ENCODE measurements at places on chromosomes 2 and 18.

DNA sequence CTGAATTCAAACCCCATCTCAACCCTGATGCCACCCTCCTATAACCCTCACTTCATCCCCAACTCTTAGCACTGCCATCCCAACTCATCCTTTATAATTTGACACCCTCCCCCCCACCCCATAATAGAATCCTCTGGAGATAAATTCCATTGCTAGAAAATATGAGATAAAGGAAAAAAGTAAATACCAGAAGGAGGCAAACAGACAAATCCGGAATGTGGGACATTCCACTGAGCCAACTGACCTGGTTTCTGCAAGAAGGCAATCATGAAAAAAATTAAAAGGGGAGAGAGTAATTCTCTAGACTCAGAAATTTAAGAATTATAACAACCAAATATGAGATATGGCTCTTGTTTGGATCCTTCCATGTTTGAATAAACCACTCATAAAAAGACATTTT is 132.4 kb downstream of the CYP26B1 start:
- DNase-seq = no peak

DNA sequence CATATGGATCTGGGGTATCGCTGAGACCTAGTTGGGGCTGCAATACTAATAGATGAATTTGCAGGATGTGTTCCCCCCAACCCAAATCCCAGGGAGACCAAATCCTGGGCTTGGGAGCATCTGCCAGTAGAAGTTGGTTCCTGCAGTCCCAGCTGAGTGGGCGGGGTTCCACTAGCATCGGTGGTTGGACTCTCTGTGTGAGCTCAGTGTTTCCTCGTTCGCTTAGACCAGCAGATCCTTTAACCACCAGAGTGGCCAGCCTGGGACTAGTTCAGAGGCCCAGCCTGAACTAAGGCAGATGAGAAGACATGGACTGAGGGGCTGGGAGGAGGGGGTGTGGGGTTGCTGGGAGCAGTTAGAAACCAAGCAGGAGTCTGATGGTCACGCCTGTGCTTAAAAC is 40.7 kb downstream of the PCARE start:
- DNase-seq = no peak

- no peak for DNase-seq
Observed at GRCh38 chr2:44744961-44745892, 196.3 kb upstream of the SIX3 start.

- DNase-seq = no peak
Observed at GRCh38 chr2:105522645-105523044, 123.8 kb upstream of the FHL2 start.

DNA sequence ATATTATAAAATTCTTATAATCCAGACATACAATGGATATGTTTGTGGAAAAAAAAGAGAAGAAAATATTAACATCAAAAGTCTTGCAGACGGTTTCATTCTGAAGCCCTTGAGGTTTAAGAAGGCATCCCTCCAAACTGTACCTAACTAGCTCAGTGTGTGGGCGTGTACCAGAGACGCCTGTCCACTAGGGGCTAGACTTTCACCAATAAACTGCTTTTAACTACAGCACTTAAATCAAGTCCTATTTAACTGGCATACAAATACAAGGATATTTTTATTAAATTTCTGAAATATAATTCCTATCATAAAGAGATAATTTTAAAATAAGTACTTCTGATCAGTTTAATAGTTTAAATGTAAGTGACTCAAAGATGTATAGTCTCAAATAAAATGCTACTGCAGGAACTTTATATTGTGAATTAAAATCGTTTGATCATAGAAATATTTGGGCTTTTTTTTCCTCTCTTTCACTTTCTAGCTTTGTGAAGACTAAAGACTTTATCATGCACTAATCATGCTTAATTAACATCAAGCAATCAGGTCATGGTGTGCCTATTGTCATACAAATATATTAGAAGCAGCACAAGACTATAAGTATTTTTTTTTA is 437.7 kb downstream of the SATB2 start:
- DNase-seq = no peak

DNA sequence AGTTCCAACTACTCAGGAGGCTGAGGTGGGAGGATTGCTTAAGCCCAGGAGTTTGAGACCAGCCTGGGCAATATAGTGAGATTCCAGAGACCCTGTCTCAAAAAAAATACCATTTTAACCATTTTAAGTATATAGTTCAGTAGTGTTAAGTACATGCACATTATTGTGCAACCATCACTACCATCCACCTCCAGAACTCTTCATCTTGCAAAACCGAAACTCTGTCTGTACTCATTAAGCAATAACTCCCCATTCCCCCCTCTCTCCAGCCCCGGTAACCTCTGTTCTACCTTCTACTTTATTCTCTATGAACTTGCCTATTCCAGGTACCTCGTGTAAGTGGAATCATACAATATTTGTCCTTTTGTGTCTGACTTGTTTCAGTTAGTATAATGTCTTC is 86.4 kb downstream of the GFPT1 start:
- no peak for DNase-seq

- no peak for DNase-seq
Observed at GRCh38 chr2:117557626-117558025, 256.9 kb upstream of the DDX18 start.

- DNase-seq = no peak
Observed at GRCh38 chr2:173607606-173608311, 253.1 kb downstream of the CDCA7 start.

GRCh38 chr2:205119136-205119535 is 563.2 kb upstream of the NRP2 start:
- no peak for DNase-seq

DNA sequence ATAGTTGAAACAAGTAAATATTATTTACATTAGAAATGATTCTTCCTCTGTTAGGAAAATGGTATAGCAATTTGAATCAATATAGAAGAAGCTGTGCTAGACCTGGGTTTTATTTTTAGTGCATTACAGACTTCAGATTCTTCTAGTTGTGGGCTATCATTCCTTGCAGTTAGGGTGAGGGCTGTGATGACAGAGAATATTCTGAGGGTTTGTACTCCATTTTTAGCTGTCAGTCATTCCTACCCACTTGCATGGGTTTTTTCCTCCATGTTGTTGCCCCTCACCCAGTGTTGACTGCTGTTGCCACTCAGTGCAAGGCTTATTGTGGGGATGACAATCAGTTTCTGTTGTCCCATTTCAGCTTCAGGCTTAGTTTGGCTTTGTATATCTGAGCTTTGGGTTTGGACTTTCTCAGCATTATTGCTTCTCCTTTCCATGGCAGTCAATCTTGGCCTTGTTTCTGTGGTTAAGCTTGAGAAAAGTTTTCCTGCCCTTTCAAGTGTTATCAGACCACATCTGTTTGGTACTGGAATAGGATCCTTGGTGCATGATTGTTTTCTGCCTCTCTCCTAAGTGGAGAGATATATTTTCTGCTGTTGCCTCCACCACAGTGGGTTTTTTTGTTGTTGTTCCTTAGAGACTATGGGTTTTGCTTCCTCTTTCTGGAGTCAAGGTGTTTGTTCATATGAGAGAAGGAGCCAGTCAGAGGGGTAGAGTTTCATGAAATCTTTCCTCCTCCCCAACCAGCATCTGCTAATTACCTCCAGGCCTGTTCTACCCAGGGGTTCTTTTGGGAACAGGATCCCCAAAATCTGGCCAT is 312.7 kb upstream of the CWC22 start:
- no peak for DNase-seq

All from stimulated activated naive CD4-positive, alpha-beta T cell treated with Interleukin-2 at 50 U/mL for 16 hours (primary cell).